ENCODE measurements at places on chromosomes 5 and 9.

DNA sequence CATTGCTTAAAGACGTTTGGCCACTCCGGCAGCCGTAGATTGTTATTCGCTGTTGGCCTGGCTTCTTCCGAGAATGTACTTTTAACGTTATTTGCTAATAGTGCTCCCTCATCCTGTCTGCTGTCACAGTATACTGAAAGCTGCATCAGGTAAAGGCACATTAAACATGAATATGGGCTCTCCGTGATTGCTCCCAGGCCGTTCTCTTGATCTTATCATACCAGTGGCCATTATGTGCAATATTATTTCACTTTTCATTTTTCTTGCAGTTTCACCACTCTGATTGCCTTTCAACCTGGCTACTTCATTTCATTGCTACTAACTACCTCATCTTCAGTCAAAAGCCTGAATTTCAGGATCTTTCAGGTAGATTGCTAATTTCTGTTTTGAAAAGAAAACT lies 34.0 kb downstream of the GLRX start:
- no peak for DNase-seq

DNA sequence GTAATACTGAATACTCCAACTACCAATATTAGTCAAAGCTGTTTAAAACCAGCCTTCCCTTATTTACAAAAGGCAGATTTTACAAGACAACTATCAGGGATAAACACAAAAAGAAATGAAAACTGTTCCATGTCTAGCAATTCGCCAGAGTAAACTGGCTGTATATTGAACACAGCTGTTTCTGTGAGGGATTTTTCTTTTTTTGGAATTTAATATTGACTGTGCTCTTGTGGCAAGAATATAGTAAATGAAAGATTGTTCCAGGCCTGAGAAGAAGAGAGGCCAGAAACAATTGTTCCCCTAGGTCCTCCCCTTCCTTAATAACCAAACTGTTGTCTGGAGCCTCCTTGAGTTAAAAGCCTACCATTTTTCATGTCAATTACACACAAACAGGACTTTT lies 188.6 kb downstream of the PDE4D start:
- DNase-seq, result no peak

DNA sequence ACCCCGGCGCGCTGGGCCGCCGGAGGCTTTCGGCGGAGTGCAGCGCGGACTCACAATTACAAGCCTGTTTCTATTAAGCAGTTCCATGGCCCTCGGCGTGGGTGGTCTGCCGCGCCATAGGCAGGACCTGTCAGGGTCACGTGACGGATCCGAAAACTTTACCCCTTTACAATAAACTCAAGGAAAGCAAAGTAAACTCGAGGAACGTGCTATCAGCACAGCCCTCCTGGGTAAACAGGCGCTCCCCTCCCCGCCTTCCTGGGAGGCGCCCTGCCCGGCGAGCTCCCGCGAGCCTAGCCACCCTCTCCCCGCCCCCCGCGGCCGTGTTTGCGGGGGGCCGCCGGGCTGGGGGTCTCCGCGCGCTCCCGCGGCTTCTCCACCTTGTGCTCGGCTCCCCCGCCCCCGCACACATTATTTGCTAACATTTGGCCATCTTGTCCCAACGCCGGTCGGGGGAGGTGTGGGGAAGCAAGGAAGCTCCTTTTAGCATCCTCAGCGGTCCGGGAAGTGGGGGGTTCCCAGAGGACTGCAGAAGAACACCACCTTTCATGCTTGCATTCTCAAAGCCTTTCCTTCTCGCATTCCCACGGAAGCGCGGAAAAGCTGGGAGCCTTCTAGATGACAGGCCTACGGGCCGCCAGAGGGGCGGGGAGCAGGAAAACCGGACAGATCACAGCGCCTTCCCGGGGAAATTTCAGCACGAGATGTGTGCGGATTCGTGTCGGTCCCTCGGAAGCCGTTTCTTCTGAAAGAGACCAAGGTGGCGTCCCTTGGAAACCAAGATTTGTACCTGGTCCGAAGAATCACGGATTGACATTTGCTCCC lies at the start of gene PTCH1:
Gene PTCH1 (minus strand): TSS at position 238 of the 825 bp plus-strand sequence.
- peak; percentile 49 for DNase-seq

- peak; percentile 74 for DNase-seq
These were observed 40.7 kb upstream of the HSD17B4 start for GRCh38 chr5:119411361-119412278.

GRCh38 chr5:177361418-177362291 lies 3.9 kb downstream of the RGS14 start:
- DNase-seq, result no peak

DNA sequence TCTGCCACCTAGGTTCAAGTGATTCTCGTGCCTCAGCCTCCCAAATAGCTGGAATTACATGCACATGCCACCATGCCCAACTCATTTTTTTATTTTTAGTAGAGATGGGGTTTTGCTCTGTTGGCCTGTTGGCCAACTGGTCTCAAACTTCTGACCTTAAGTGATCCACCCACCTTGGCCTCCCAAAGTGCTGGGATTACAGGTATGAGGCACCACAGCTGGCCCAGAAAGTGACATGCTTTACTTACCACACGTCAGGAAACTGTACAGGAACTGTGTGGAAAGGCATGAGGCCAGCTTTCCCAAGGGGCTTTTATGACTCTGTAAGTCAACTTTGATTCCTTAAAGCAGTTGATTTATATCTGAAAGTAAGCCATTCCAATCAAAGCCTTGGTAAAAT lies 25.0 kb downstream of the DNAJB5 start:
- no peak for DNase-seq

DNA sequence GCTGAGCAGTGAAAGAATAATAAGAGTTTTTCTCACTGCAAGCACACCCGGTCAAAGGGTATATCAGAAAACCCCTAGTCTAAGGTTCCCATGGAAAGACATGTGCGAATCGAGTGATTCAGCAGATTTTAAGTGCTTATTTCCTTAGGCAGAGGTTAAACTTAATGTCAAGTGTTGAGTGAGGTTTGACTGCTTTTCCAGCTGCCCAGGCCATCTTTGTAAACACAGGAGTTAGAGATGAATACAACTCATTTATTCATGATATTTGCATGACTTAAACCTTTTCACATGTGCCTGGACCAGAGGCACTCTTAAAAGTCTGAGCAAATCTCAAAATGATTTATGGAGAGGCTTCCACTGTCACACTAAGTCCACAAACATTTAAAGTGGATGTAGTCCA lies 137.8 kb upstream of the RGMB start:
- DNase-seq, result no peak
